Sigmoid colon (tissue), 7 donors: ENCODE measurements at places on chromosomes 1 and 21. TPM values are rescaled to one million over a fixed set of nuclear protein-coding genes. Genes with fewer than 3 reads are reported as not detected.

The DPT gene
- 249 TPM for total RNA-seq

The NIBAN1 gene
- 371 TPM for total RNA-seq

The ATP6V1G3 gene
- not detected for total RNA-seq

The C1orf87 gene
- total RNA-seq, result not detected

The RRP1 gene
- total RNA-seq, result 10.5 TPM

The OLFML2B gene
- 24.4 TPM for total RNA-seq

The FAM177B gene
- 0.36 TPM for total RNA-seq

The HPCA gene
- not detected for total RNA-seq

The IFNLR1 gene
- not detected for total RNA-seq

The NUF2 gene
- 1.9 TPM for total RNA-seq

The FCER1G gene
- total RNA-seq, result 14.4 TPM
